ENCODE measurements at places on chromosomes 2 and 18.

DNA sequence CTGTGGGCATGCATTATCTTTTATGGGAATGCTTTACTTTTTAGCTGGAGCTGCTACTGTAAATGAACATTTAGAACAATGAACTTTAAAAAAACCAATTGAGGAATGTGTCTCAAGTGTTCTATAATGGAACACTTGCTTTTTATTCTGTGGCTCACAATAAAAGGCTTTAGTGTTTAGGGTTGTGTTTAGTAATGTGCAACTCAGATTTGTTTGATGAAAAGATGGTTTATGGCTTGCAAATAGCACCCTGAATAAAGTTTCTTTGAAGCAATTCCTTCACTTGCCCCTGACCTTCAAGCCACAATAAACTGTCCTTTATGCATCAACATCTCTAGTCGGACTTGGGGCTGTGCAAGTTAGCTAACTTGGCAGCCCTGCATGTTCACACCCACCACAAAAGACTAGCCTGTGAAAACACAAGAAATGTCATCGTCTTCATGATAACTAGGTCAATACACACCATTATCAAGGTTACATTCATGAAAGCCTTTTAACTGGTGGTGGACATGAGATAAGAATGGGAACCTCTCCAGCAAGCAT, 98.7 kb downstream of the MYO1B start:
- DNase-seq, result no peak

DNA sequence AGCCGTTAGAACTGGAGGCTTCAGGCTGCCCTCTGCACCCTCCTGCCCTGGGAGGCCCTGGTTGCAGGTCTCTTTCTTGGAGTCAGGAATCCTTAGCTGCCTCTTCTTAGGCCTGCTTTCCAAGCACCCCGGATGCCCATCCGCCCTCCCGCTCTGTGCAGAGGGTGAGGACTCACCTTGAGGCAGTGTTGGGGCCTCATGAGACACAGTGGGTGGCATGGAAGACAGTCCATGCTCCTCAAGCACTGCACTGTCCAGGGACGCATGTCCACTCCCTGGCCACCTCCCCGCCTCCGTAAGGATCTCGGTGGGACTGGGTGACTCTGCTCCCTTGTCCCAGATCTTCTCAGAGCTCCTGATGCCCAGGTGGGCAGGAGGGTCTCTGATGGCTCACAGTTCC, 5.7 kb upstream of the TRAF3IP1 start:
- no peak for DNase-seq

DNA sequence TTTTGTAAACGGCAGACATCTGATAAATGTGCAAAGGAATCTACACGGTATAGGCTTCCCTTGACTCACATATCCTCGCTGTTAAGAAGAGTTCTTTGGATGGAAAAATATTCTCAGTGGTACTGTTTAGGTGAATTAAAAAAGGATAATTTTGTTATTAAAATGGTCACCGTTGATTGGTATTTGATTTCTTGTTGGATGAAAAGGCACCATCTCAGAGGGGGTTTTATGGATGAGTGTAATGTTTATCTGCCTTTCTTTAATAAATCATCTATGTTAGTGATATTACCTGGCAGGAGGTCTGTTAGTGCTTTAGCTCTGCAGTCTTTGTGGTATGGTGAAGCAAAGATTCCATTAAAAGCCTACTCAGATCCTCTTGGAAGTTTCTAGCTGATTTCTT, 92.3 kb downstream of the MGAT5 start:
- DNase-seq, result no peak

DNA sequence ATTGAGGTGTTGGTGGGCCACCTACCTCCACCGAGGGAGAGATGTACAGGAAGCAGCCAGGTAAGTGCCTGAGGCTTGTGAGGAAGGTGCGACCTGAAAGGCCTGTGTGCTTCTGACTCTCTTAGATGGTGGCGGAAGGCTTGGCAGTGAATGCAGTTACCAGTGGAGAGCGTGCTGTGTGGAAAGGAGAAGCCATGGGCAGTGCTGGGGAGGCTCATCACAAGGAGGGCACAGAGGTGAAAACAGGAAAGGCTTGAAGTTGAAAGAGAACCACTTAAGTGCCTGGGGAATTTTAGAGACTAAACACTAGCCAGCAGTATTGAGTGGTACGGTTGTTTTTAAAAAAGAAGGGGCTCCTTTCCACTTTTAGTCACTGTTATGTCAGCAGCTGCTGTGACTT, 130.9 kb downstream of the ZNF407 start:
- DNase-seq, result no peak

DNA sequence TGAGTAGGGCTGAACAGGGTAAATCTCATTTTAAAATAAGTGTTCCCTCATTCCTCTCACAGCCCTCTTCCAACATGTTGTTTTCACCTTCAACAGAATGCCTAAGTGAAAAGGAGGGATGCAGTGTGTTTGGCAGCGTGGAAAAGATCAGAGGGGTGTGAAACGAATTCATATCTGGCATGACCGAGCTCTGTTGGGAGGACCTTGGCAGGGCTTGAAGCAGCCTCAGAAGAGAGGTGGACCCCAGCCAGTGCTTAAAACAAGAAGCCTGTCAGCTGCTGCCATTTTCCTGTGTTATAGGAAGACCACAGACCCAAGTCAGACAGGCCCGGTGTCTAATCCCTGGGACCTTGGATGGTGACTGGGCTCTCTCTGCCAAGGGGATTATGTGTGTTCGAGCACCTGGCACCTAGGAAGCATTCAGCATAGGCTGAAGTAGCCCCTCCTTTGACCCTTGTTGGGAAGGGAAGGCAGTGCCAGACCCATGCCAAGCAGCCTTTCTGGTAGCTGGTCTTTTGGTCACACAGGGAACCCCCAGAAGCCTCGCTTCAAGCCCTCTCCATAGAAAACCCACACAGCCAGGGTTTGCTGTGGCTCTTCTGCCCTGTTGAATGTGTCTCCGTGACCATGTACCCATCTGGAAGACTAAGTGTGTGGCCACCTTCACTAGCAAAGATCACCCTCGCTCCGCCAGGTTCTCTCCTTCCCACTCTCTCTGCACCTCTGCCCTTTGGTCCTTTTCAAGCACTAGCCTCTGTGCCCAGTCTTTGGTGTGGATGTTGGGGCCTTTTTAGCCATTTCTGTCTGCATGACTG, 87.5 kb upstream of the ST3GAL5 start:
- no peak for DNase-seq

- no peak for DNase-seq
Measured at GRCh38 chr2:200449149-200449548, 60.7 kb downstream of the KCTD18 start.

- DNase-seq, result no peak
Measured at GRCh38 chr18:26706911-26707351, 158.6 kb downstream of the AQP4 start.

DNA sequence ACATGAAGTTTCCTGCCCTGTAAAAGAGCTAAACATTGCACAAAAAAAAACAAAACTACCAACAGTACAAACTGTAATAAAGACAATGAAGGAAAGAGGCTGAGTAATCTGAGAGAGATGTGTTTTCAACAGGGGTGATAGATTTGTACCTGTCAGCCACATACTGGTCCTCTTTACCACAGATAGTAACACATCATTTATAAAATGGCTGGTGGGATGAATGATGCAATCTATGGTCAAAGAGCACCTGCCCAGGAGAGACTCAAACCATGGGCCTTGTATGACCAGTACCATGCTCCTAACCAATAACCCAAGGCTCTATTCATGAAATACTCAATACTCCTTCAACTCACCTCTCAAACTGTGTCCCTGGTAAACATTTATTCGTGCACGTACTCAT, 4.5 kb downstream of the SUCLG1 start:
- no peak for DNase-seq

- DNase-seq, result no peak
Measured at GRCh38 chr2:232951891-232952290, 61.2 kb downstream of the NGEF start.

DNA sequence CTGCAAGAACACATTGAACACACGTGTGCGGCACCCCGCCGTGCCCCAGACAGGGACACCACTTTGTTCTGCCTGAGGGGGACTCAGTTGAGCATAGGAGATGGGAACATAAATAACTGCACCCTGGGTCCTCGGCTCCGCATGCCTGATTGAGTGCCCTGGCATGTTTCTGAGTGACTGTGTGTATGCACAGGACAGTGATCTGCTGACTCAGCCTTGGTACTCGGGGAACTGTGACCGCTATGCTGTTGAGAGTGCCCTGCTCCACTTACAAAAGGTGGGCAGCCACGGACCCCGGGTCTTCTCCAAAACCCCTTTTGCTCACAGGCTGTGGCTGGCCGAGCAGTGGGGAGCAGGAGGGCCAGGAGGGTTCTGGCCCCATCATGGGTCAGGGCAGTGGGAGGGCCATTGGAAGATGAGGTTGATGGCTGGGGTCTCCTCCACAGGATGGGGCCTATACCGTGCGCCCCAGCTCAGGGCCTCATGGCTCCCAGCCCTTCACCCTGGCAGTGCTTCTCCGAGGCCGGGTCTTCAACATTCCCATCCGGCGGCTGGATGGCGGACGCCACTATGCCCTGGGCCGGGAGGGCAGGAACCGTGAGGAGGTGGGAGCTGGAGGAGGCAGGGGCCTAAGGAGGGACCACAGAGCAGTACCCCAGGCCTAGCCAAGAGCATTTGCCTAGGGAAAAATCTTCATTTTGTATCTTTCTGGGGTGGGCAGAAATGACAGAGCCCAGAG, 16.9 kb downstream of the SH2D6 start:
- DNase-seq, result no peak

DNA sequence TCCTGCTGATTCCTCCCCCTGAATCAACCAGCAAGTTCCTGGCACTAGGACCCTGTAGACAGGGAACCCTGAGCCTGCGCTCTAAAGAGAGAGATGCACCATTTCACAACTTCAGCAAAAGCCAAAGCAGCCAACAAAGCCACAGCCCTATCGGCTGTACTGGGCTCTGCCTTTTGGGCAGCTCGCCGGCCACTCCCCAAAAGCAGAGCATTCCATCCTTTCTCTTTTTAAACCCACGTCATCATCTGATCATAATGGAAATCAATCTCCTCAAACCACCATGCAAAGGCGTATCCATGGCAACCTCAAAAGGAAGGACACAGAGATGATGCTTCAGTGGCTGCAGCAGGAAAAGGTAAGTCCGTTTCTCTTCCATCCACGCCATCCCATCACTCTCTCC, 5.3 kb upstream of the DCTN1 start:
- no peak for DNase-seq

GRCh38 chr2:182649316-182649715, 66.7 kb upstream of the DNAJC10 start:
- DNase-seq, result peak; percentile 49

DNA sequence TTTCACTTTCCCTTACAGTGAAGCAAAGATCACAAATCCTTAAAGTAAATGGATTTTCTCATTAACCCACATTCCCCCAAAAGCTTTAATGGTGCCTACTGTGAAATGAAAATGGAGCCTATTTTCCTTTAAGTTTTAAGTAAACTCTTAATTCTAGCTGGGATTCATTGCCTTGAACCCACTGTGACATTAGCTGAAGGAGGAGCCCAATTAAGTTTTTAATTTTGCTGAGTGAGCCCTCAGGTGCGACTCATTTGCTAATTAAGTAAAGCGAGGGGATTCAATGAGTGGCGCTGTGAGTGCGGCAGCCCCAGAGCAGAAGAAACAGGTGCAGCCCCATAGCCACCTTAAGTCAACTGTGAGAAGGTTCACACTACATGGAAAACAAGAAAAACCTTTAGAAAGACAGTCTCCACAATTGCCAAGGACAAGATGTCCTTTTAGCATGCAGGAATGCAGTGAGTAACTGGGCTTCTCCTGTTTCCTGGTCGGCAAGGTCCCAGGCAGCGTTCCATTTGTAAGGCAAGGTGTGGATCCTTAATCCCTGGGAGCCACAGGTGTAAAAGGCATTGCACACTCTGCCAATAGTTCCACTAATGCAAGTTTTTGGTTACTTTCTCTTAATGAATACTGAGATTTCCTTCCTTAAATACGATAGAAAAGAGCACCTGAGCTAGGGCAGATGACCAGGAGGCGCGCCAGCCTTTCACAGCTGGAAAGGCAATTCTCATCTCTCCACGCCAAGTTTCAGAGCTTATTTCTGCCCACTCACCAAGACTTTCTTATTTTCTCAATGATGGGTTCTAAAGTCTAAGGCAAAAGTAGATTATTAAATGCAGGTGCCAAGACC, 87.7 kb downstream of the TMEM18 start:
- DNase-seq, result no peak

DNA sequence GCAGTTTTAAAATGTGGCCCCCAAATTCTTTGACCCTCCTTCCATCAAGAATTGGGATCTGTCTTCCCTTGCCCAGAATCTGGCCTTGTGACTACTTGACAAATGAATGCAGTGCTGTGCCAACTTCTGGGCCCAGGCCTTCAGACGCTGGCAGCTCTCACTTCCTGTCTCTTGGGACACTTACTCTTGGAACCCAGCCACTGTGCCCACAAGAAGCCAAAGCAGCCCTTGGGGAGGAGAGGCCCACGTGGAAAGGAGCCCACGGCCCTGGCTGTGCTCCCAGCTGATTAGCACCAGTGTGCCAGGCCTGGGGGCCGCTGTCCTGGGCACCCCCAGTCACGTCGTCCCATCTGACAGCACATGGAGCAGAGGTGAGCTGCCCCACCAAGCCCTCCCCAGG, 56.6 kb downstream of the RPL37A start:
- DNase-seq, result peak; percentile 42

- no peak for DNase-seq
Measured at GRCh38 chr2:46771309-46771708, 144.3 kb downstream of the MCFD2 start.

- DNase-seq, result no peak
Measured at GRCh38 chr2:134836986-134837385, 1.4 kb upstream of the ACMSD start.

GRCh38 chr2:240956935-240957655, 41.3 kb upstream of the SNED1 start:
- DNase-seq, result no peak

DNA sequence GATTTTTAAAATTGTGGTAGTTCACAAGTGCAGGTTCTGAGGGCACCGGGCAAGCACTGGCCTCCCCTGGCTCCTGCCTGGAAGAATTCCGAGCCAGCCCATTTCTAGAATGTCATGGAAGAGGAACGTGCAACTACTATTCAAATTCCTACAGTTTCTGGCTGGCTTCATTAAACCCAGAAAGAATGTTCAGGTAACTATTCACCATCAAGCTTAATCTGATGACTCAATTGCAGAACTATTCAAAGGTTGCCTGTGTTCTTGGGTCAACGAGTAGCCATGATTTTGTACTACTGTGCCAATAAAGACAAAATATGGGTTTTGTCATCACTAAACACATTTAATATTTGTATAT, 14.3 kb upstream of the MFF start:
- DNase-seq, result no peak

- no peak for DNase-seq
Measured at GRCh38 chr2:83594241-83595120, 864.6 kb downstream of the SUCLG1 start.

- DNase-seq, result no peak
Measured at GRCh38 chr2:181326661-181327060, 130.5 kb upstream of the ITGA4 start.

GRCh38 chr18:23059541-23060465, 75.5 kb upstream of the CABLES1 start:
- DNase-seq, result no peak

- peak; percentile 44 for DNase-seq
Measured at GRCh38 chr18:3511980-3512379, 62.0 kb downstream of the TGIF1 start.

GRCh38 chr2:25085761-25086560, 44.1 kb downstream of the EFR3B start:
- no peak for DNase-seq

GRCh38 chr2:133716166-133716565, 147.9 kb upstream of the NCKAP5 start:
- no peak for DNase-seq

- DNase-seq, result no peak
Measured at GRCh38 chr2:132414081-132414480, 2.5 kb upstream of the GPR39 start.

All from endothelial cell of umbilical vein (primary cell).